Spinal cord (tissue), 10 donors: ENCODE measurements at places on chromosomes 3 and 15.

GRCh38 chr3:12237912-12238650 lies 50.8 kb upstream of the PPARG start:
- H3K36me3 ChIP-seq, result no peaks in the 10 kb centered on the region
- H3K27me3 ChIP-seq, result no peaks in the 10 kb centered on the region
- no peak overlapping the region for H3K4me3 ChIP-seq
- H3K27ac ChIP-seq, result no peak overlapping the region
- DNase-seq, result no peak
- H3K4me1 ChIP-seq, result no peaks in the 10 kb centered on the region

DNA sequence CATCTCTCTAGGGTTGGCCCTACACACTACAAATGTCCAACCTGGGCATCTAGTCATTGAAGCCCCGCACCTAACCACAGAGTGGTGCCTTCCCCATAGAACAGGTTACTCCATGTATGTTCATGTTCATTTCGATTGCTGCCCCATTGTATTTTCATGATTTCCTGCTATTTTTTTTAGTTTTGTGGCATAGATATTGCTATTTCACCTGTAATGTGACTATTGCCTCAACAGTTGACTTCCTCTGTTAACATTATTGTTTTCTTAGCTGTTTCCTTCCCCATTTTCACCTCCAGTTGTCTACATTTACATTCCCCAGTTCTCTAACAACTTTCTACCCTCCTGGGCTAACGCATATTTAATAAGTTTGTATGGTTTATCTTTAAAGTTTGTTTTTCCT lies 137.7 kb upstream of the RBMS3 start:
- H3K4me3 ChIP-seq, result no peak overlapping the region
- H3K36me3 ChIP-seq, result no peaks in the 10 kb centered on the region
- DNase-seq, result no peak
- H3K27me3 ChIP-seq, result no peaks in the 10 kb centered on the region
- H3K4me1 ChIP-seq, result no peaks in the 10 kb centered on the region

- peaks cover 14% of the 10 kb centered on the region for H3K4me1 ChIP-seq
- H3K36me3 ChIP-seq, result peaks cover 9% of the 10 kb centered on the region
- no peak overlapping the region for H3K4me3 ChIP-seq
- no peak overlapping the region for H3K27ac ChIP-seq
Measured at GRCh38 chr15:66783314-66783713, 81.3 kb downstream of the SMAD6 start.

- no peaks in the 10 kb centered on the region for H3K4me1 ChIP-seq
- DNase-seq, result no peak
- H3K27me3 ChIP-seq, result no peaks in the 10 kb centered on the region
- H3K4me3 ChIP-seq, result no peak overlapping the region
Measured at GRCh38 chr15:39413558-39413957, 167.3 kb upstream of the THBS1 start.
